ENCODE measurements at places on chromosomes 6 and 20.

GRCh38 chr6:124604719-124605118 is 357.5 kb upstream of the RNF217 start:
- DNase-seq, result no peak

DNA sequence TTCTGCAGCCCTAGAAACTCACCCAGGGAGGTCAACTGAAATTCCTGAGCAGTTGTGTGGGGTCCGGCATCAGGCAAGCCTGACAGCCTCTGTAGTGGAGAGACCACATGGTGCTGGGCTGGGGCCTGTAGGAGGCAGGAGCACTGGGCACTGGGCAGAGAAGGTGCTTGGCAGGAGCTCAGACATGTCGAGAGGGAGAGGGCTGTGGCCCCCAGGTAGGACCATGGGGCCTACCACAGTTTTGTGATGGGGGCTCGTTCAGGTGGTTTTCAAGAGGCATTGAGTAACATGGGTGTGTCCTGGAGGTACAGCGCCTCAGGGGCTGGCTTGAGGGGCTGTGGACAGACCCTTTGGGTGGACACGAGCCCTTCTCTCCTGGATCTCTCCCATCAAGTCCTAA is 15.9 kb downstream of the SLC22A23 start:
- no peak for DNase-seq

- DNase-seq, result no peak
These were observed 87.7 kb downstream of the PLCG1 start for GRCh38 chr20:41225091-41225490.

DNA sequence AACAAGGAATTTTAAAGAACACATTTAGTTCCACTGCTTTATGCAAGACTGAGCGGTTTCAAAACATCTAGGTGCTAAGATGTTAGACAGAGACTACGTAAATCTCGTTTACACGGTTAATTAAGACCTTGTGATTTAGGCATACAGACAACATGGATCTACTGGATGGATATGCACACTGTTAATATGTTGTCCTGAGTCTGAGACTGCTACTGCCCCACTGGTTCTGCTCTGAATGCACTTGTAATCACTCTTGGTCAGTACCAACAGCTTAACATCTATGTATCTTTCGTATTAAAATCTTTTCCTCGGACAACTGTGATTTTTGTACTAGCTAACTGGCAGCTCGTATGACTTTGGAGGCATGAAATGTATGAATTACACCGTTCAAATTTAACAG is 3.1 kb downstream of the MAN1A1 start:
- no peak for DNase-seq

- no peak for DNase-seq
These were observed 10.0 kb downstream of the HINT3 start for GRCh38 chr6:125966569-125966968.

- DNase-seq, result no peak
These were observed 337.4 kb downstream of the CBLN4 start for GRCh38 chr20:55667955-55668354.

DNA sequence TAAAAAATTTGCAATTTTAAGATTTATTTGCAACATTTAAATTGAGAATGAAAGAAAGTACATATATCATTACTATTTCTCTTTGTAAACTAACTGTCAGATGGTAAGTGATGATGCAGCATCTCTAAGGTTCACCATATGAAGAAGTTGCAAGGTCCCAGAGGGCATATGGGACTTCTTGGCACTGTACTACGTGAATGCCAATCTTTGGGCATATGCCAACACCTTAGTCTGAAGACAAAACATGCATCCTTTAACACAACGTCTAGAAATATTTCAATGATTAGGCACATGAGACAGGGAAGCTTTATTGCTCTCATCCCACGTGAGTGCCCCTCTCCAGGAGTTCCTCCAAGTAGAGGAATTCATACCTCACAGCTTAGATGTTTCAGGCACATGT is 66.8 kb downstream of the CDK19 start:
- DNase-seq, result no peak
